Psoas muscle (tissue), 8 donors: ENCODE measurements at places on chromosomes 6 and 20.

DNA sequence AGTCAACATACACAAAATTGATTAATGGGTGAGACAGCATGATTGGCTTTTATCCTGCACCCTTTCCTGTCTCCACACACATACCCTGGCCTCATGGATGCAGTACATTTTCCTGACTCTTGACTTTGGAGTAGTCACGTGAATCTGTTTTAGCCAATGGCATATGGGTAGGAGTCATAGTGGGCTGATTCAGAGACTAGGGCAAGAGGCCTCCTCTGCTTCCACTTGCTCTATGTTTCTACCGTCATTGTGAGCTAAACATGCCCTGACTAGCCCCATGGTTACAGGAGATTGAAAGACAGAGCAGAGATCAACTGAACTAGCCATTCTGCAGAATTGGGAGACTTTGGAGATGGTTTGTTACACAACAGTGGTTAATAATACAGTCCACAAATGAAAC, 850.0 kb downstream of the DHX35 start:
- DNase-seq, result no peak

- no peak for DNase-seq
Measured at GRCh38 chr6:44641344-44642031, 254.0 kb downstream of the CDC5L start.

GRCh38 chr20:9070304-9070703, 1.4 kb downstream of the PLCB4 start:
- DNase-seq, result no peak

GRCh38 chr20:1304710-1305515, 24.0 kb downstream of the SDCBP2 start:
- DNase-seq, result no peak

GRCh38 chr20:58993332-58994248, 12.5 kb downstream of the NELFCD start:
- DNase-seq, result peak; percentile 30

GRCh38 chr6:84390851-84391250, 163.4 kb upstream of the CEP162 start:
- DNase-seq, result no peak

DNA sequence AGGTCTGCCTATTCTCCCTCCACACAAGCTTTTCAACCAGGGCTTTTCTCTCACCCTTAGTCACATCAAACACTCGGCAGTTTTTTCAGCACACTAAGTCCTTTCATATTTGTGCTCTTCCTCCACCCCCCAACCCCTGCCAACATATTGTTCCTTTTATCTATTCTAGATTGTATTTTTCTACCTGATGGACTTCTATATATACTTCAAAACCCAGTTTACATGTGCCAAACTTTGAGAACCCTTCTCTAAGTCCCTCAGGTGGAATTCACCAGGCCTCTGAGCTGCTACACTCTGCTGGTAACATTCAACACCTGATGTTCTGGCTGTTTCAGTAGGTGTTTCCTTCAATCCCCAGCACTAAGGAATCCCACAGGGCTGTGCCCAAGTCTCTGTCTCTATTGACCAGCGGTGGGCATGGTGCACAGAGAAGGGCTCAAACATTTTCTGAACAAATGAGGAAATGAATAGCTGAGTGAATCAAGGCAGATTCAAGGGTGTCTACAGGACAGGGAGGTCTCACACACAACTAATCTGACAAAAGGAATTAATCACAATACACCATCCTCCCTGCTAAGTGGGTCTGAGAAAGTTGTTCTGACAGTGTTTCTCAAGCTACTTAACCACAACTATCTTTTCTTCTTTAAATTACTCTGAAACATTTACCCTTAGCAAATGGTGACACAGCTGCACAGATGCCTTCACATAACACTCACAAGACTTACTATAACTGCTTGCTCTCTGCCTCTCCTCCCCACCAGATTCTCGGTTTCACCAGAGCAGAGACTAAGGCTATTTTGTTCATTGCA, 166.5 kb downstream of the TSHZ2 start:
- DNase-seq, result no peak

DNA sequence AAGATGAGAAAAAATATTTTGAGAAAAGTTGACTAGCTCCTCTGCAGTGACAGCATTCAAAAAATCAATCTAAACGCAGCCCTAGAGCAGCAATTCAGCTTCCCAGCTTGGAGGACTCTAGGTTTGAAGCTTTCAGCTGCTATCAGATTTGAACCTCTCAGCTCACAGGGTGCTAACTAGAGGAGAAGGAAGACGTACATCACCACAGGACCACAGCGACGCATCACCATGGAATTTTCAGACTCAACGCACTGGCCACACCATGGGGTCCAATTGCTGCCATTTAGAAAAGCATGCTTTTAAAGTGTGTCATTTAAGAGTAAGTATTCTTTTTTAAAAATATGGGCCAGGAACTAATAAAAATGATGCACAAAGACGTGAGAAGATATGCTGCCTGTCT, 45.0 kb upstream of the FUCA2 start:
- DNase-seq, result no peak
